AG04450 (cell line): ENCODE measurements at places on chromosomes 2 and 18. TPM values are rescaled to one million over a fixed set of nuclear protein-coding genes. Genes with fewer than 3 reads are reported as not detected.

C1QL2 gene
- polyA plus RNA-seq, result not detected in 2 replicates

SIX3 gene
- polyA plus RNA-seq, result not detected in 2 replicates

HRH4 gene
- 0.01 TPM in 1 of 2 replicates, not detected in the other for polyA plus RNA-seq

DNA sequence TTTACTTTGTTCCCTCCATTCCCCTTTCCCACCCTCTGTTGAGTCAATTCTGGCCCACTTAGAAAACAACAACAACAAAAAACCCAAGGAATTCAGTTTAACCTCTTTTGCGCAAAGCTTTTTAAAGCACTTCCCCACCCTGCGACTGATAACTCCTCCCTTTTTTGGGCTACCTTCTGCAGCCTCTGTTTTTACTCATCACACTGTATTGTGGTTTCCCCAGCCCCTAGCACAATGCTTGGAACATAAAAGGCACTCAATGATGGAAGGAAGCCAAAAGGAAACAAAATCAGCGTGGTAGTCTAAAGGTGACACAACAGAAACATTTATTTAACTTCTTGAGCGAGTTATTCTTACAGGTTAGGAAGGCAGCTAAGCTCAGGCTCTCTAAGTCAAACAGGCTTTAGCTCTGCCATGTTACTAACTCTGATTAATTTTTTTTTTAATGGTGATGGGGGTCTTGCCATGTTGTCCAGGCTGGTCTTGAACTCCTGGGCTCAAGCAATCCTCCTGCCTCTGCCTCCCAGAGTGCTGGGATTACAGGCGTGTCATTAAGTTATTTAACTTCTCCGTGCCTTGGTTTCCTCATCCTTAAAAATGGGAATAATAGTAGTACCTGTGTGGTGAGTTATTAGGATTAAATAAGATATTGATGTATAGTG is 1.3 kb downstream of the CEP68 start:
- no peak for DNase-seq

DNA sequence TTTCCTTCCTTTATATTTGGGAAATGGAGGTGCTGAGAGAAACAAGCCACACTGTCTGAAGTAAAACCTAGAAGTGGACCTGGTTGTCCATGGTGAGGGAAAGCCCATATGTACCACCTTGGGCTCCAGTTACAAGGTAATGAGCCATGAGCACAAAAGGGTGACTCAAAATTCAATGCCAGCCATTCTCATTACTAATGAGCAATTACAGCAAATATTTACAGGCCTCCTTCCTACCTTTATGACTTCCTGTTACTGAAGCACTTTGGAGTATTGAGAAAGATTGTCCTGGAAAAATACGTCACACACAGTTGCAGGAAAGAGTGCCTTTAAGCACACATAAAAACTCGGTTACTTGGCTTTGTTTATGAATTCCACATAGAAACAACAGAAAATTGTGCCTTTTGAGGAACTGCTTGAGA is 9.1 kb downstream of the EPAS1 start:
- no peak for DNase-seq

DNA sequence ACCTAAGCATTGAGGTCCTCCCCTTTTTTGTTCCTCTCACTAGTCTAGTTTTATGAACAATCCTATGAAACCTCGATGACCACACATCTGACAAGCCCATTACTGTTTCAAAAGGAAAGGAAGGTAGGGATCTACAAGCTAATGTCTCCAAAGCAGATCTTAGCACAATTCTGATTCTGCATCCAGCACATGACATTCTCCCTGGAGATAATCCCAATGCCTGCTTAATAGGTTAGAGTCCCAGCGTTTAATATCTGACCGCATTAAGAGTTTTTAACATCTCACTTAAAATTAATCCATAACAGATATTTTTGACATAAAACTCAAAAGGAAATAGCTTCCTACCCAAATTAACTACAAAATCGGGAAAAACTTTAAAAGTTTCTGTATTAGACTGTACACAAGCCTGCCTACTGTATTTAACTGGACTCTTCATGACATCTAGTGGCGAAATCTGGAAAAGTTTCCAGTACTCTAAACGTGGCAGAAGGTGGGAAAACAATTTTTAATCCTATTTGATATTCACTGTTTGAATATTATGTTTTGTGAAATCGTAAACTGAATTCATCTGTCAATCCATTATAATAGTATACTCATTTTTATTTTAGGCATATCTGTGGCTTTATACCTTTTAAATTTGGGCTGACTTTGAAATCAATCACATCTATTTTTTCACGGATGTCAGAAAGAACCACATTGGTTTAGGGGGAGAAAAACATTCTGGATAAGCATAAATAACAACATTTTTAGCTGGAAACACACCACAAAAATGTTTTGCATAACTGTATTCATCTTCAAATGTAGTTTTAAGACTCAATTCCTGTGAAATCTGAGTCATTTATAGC is 62.4 kb downstream of the TXNL1 start:
- peak; percentile 34 for DNase-seq

DNA sequence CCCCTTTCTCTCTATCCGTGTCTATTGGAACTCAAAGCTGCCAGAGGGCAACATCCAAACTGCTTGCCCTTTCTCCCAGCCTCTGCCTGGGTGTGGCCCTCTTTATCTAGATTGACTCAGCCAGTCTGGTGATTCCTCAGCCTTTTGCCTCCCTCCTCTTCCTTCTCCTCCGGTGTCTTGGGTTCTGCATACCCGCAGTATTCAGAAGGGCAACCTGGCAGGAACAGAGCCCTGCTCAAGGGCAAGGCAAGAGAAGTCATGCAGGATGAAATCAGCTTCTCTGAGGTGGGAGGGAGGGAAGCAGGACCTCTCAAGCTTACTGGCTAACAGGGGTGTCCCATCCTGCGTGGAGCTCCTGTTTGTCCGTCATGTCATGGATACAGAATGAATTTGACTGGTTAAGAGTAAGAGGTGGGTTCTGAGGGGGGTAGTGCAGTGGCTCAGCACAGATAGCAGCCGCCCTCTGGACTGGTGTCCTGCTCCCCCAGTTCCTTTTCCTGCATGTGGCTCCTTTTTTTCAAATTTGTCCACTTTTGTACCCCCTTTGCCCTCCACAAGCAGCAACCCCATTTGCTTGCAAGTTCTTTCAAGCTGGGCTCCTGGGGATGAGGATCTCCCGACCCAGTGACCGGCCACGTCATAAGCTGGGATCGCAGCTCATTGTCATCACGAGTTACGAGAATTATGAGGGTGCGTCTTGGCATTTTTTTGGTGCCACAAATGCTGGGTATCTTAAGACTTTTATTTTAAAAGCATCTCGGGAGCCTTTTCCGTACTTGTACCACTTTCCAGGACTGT is 154.1 kb downstream of the FHOD3 start:
- no peak for DNase-seq

DNA sequence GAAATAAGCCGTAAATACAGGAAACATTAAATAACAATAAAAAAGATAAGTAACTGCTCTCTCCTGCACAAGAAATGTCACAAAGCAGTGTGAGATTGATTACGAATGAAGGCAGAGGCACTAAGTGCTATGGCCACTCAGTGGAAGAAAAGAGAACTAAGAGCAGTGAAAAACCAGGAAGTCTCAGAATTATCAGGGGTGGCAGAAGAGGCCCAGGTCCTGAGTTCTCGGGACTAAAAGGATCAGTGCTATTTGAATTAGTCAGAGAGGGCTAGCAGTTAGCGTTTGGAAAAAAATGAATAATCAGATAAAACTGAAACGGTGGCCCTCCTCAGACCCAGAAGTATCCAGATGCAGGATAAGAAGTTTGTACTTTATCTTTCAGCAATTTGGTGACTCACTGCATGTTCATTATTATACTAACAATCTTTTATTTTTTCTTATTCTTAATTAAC is 367.1 kb downstream of the ZEB2 start:
- DNase-seq, result no peak
